Skin of body (tissue), 3 donors: ENCODE measurements at places on chromosomes 1 and 21. TPM values are rescaled to one million over a fixed set of nuclear protein-coding genes. Genes with fewer than 3 reads are reported as not detected.

Gene DCST1
- total RNA-seq: 0.10 TPM

- DNase-seq: no peak
Observed at GRCh38 chr1:205922806-205923205, 20.4 kb downstream of the SLC26A9 start.

- DNase-seq: no peak
Observed at GRCh38 chr1:114156538-114157274, 3.0 kb upstream of the SYT6 start.

- DNase-seq: no peak
Observed at GRCh38 chr21:45590246-45590725, 48.0 kb upstream of the SLC19A1 start.

- no peak for DNase-seq
Observed at GRCh38 chr1:220642285-220642684, 47.9 kb upstream of the C1orf115 start.

DNA sequence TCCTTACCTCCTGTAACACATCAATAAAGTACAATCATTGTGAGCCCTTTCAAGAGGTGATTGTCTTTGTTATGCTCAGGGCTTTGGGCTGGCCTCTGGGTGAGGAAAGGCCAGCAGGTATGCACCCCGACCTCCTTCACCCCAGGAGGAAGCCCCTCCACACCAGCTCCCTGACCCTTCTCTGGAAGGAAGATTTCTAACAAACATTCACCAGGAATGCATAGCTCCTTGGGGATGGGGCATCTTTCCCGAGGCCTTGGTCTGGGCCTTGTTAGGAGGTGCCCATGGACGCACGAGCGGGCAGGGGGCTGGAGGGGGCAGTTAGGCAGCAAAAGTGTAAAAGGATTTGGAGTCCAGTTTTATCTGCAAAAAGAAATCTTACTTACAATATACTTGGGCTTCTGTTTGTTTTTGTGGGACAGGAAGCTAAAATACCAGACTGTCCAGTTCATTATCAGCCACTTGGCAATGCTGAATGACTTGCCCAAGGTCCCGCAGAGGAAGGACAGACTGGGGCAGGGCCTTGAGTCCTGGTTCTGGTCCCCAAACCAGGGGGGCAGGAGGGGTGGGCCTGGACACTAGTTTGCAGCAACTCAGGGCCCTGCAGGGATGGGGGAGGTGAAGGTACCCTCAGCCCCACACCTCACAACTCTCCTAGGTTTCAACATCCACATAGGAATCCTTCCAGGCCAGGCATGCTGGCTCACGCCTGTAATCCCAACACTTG is 10.1 kb downstream of the ZC3H12A start:
- DNase-seq: no peak

DNA sequence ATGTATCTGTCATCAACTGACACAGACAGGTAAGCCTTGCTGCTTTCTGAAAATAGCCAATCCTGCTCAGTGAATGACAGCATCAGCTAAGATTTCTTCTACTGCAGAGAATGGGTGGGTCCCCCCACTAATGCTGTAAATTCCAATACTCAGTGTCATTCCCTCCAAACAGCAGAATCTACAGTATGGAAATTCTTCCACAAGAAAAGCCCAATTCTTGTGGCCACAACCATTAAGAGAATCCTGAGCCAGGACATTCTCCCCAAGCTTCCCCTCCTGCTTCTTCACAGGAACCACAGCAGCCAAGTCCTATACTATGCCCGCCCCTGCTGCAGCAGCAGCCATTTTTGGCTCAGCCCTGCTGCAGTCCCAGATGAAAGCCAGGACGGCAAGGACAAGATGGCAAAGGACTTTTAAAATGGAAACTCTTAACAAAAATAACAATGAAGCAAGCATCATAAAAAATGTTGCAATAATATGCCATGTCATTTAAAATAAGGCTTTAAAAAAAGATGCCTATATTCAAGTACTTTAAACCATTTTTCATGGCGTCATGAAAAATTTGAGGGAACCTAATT is 26.8 kb downstream of the EIF4G3 start:
- peak; percentile 85 for DNase-seq

Gene RGS8
- not detected for total RNA-seq

Gene RHCE
- 4.2 TPM for total RNA-seq

DNA sequence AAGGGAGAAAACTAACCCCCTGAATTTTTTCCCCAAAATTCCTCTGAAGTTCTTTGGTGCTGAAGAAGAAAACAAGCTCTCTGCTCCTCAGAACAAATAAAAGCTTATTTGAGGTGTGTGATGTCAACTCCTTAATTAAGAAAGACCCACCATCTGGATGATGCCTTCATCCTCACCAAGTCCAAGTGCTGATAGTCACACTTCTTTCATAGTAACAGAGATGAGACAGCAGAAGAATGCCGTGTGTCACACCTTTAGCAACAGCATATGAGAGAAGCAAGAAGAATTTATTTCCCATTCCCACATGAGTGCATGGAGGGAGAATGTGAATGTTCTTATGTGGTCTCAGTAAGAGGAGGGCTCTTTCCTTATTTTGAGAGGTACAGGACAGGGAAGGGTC is 91.2 kb downstream of the TGFB2 start:
- DNase-seq: no peak

DNA sequence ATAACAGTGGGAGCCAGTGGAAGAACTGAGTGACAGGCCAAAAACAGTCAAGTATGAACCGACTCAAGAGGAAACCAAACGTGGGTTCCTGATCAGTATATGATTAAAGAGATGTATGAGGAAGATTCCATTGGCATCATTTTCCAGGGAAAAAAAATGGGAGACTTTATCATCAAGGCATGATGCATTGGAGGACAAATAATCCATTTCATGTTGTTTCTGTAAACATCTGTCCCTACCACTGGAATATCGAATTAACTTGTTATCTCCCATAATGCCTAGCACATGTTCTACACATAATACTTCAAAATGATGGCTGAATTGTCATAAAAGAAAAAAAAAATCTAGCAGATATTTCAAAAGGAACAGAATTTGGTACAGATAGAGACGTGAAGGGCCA is 13.3 kb downstream of the FOXJ3 start:
- DNase-seq: no peak

DNA sequence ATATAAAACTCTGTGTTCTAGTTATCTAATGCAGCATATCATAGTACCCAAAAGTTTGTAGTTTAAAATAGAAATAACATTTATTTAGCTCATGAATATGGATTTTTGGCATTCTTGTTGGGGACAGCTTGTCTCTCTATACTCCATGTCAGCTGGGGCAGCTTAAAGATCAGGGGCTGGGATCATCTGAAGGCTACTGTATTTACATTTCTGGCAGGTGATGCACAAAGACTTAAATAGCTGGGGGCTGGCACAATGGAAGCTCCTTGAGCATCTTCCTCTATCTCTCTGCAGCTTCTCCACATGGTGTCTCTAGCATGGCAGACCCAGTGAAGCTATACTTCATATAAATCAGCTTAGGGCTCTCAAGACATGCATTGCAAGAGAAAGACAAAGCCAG is 55.6 kb upstream of the DAB1 start:
- DNase-seq: no peak

Gene ANP32E
- total RNA-seq: 30.9 TPM

Gene ICOSLG
- 3.5 TPM for total RNA-seq

- DNase-seq: no peak
Observed at GRCh38 chr1:62092110-62092509, 102.5 kb upstream of the L1TD1 start.

GRCh38 chr1:112267929-112268328 is 128.1 kb upstream of the CTTNBP2NL start:
- DNase-seq: no peak

DNA sequence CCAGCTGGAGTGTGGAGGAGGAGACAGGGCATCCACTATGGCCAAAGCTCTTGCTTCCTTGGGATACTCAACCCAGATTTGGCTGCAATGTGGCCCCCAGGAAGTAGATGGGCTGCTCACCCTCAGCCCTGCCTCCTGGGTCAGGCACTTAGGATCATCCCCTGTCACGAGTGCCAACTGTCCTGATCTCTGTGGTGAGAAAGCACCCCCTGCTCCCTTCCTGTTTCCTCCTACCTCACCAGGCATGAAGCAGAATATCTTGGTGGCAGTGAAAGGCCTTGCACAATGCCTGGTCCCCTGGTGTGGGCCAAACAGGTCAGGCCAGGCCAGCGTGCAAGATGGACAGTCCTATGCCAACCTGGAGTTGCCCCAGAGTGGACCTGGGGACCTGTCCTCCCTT is 211.7 kb downstream of the GRIK3 start:
- no peak for DNase-seq

GRCh38 chr1:203534526-203534925 is 40.6 kb downstream of the OPTC start:
- DNase-seq: no peak

- no peak for DNase-seq
Observed at GRCh38 chr21:30028537-30028936, 88.7 kb upstream of the GRIK1 start.

DNA sequence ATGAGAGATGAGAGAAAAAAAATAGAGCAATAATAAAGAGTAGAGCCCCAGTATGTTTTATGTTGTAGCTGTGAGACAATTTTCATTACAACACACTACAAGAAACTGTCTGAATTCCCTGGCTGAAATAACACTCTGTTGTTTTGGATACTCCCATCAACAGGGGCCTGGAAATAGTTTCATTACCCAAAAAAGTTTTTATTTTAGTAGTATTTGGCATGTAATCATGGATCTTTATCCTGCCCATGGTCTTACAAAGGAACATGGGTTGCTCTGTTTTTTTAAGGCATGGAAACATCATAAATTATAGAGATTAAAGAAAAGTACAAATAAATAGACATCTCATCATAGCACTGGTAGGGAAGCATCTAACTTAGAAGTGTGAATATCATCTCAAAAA is 56.3 kb downstream of the GNG12 start:
- DNase-seq: peak; percentile 75

Gene CD164L2
- total RNA-seq: 0.30 TPM
